Activated CD4-positive, CD25-positive, alpha-beta regulatory T cell treated with anti-CD3 and anti-CD28 coated beads, Interleukin-2, amount 50 U/mL, for 16 hours (primary cell): ENCODE measurements at places on chromosomes 7 and 10.

DNA sequence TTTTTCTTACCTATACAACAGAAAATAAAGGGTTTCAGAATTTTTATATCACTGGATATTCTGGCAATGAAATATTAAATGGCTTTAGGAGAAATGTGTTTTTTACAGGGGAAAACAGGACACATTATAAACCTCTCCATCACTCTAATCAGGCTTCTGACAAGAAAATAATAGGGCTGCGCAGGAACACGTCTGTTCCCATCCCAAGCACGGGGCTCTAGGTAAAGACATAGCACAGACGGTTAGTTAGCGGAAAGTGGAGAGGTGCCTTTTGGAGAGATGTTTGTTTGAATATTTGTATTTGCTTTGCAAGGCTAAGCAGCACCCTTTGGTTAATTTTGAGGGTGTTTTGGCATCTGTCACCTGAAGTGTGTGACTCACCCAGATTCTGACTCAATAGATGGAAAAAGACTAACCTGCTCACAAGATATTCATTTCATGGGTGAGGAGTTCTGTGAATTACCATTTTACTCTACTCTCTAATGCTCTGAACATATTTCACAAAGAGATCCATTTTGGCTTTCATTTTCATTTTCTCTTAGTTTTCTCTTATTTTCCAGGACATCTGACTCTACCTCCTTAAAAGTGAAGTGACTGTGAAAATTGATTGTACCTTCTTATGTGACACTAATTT, 174.5 kb upstream of the AKR1E2 start:
- DNase-seq = no peak

GRCh38 chr10:36451391-36451970, 673.9 kb upstream of the ANKRD30A start:
- DNase-seq = no peak

GRCh38 chr10:74760086-74760979, 66.1 kb upstream of the KAT6B start:
- DNase-seq = no peak

- no peak for DNase-seq
These were observed 74.3 kb upstream of the POM121L12 start for GRCh38 chr7:52961084-52961483.

- no peak for DNase-seq
These were observed 1.1 kb upstream of the ZC3HAV1L start for GRCh38 chr7:139036901-139037300.

DNA sequence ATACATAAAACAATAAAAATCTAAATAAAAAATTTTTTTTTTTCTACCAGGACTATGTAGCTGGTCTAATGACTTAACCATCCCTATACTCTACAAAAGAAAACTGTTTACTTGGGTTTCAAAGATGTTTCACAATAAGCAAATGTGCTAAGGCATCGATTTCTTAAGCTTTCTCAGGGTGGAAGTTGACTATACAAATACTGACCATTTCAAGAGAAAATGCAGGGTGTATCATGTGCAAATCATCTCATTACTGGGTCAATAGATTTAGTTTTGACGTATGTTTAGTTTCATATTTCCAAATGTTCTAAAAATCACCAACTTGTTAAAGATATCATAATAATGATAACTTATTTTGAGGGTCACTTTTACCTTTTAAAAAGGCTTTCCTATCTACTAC, 7.5 kb downstream of the NRP1 start:
- DNase-seq = no peak

DNA sequence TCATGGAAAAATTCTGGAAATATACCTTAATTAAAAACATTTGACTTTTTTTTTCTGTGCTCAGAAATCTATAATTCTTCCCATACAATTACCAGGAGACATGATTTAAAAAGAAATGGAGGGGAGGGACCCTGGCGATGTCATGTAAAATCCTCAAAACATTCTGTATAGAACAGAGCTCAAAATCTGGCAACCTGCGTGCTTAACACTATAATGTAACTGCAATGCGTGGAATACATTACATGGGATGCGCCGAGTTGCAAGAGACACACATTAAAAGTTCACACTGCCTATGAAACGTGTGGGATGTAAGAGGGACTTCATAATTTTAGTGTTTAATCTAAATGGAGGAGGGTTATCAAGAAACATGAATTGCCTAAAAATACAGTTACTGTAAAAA, 215.0 kb downstream of the GLI3 start:
- DNase-seq = no peak

GRCh38 chr10:62590306-62590705, 214.2 kb upstream of the ADO start:
- DNase-seq = no peak

DNA sequence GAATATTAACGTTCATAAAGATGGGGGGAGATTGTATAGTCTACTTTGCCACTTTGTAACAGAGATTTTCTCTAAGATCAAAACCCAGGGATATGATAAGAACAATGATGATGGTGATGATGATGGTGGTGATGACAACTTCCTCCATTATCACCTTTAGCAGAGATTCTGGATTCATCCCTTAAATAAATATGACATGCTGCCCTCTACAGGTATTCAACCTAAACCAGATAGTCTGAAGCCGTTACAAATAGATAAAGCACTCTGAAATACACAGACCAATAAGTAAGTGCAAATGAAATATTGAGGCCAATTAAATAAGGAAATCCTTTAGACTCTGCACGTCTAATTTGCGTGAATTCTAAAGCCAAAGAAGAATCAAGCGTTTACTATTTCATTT, 211.5 kb downstream of the CREB5 start:
- no peak for DNase-seq

GRCh38 chr7:150384406-150385301, 5.5 kb downstream of the ZNF775 start:
- DNase-seq = no peak

- DNase-seq = no peak
These were observed 5.2 kb downstream of the CSTF2T start for GRCh38 chr10:51694086-51694768.

DNA sequence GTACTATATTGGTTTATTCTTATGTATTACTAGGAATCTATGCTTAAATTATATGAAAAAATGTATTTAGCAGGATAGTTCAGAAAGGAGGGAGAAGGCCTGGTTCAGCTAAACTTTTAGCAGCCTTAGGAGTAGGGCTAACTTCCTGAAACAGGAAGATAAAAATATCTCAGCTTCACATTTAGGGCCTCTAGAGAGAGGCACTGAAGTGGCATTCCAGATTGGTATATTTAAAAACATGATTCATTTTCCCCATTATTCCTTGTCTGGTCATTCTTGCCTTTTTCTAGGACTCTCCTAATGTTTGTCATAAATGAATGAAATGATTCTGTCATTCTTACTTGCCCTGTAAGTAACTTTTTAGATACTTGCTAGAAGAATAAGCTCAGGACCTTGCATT, 63.0 kb upstream of the CYP26C1 start:
- DNase-seq = no peak

GRCh38 chr10:63375458-63375857, 90.3 kb downstream of the JMJD1C start:
- DNase-seq = no peak

DNA sequence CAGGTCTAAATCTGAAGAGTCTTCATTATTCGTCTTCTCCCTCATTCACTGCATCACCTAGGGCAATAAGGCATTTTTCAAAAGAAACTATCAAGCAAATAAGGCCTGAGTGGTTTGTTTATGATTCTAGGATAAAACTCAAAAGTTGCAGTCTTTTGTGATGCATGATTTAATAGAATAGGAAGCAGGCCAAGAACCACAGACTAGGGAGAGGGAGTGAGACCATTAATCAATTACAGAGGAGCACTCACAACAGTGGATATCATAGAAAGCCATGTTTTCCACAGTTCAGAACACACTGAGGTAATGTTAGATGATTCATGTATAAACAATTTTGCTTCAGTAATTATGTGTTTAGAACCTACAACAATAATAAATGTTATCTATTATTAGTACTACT, 87.8 kb upstream of the LRRTM3 start:
- no peak for DNase-seq

DNA sequence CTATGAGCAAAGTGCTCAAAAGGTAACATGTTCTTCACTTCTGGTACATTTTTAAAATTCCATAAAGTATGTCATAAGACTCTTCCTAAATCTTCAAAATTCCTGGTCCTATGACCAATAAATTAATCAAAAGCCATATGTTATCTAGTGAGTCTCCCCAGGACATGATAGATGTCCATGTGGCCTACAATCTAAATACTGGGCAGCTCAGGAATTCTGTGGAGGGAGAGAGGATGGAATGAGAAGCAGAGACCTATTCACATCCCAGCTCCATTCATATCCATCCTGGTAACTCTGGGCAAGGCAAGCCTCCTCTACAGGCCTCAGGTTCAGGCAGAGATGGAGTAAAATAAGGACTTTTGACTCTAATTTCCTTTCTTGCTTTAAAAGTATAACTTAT, 224.8 kb downstream of the MTERF1 start:
- DNase-seq = no peak

DNA sequence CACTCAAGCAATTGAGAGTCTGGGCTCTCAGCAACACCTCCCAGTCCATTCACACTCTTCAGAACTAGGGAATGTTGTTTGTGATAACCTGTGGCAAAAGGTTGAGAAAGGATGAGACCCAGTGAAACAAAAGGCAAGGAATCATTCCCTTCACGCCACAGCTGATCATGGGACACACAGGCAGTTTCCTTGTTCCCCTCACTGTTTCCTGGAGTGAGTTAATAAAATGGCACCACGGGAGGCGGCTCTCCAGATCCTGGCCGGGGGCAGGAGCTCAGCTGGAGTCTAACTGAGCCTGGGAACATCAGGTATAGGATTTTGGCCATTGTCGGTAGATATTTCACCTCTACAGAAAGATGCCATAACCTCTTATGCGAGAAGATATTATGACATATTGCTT, 107.3 kb upstream of the FAM171A1 start:
- no peak for DNase-seq

GRCh38 chr10:23693925-23694324, 255.1 kb downstream of the OTUD1 start:
- no peak for DNase-seq

- no peak for DNase-seq
These were observed 22.2 kb upstream of the CPXM2 start for GRCh38 chr10:123913688-123914268.

- no peak for DNase-seq
These were observed 73.2 kb downstream of the RNF216 start for GRCh38 chr7:5708271-5708670.

DNA sequence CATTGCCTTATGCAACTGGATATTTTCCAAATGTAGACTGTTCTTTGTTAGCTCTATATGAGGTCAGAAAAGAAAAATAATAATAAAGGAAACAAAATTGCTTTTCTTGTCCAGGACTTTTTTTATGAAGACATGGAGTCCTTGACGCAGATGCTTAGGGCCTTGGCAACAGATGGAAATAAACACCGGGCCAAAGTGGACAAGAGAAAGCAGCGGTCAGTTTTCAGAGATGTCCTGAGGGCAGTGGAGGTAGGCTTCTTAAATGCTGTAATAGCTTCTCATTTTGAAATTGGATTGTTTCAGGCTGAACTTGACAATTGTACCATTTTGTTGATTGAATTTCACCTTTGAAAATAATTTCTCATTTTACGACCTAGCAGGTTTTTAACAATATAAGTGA, 12.9 kb upstream of the LSMEM1 start:
- no peak for DNase-seq

DNA sequence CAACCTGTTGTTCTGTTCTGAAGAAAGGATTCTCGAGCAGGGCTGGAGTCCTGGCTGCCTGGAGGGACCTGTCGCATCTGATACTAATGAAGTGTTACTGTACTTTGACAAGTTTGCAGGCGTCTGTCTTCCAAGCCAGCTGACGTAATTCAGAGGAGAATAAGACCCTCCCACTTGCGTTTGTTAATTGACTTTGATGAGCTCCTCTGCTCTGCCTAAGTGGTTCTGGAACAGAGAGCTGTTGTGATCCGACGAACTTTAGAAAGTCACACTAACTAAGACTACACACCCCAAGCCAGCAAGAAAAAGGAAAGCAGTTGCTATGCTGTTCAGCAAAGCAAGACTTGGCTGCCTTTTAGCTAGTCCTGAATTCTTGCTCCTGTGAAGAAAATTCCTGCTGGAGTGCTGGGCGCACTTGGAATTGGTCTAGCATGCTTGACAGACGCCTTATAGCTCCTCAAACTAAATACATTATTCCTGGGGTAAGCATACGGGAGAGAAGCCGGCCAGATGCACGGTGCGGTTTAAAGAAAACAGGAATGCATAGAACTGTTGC, 200.3 kb downstream of the CACNB2 start:
- DNase-seq = no peak

DNA sequence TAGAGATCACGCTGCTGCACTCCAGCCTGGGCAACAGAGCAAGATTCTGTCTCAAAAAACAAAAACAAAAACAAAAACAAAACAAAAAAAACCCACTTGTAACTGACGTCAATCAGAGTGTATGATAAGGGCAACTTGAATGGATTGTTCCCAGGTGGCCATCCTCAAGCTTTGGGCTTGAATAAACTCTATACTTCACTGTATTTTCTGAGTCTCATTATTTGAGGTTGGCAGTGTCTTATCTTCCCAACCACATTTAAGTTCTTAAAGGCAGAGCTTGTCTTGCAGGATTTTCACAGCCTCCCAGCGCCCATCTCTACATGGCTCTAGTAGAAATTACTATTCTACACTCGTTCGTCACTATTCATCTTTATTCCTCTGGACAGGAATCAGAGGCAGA, 5.1 kb upstream of the OAT start:
- no peak for DNase-seq
